ENCODE measurements at places on chromosomes 11 and 22.
A peak's percentile ranks its signal among the peaks of the same experiment; 100 is the strongest.

DNA sequence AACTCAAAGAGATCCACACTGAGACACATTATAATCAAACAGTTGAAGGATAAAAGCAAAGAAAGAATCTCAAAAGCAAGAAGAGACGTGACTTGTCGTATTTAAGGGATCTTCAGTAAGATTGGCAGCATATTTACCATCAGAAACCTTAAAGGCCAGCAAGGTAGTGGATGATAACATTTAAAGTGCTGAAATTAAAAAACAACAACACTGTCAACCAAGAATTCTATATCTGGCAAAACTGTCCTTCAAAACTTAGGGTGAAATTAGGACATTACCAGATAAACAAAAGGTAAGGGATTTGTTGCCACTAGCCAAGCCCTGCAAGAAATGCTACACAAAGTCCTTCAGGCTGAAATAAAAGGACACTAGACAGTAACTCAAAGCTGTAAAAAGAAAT is 11.0 kb upstream of the MUC5B start:
- no peak for DNase-seq

DNA sequence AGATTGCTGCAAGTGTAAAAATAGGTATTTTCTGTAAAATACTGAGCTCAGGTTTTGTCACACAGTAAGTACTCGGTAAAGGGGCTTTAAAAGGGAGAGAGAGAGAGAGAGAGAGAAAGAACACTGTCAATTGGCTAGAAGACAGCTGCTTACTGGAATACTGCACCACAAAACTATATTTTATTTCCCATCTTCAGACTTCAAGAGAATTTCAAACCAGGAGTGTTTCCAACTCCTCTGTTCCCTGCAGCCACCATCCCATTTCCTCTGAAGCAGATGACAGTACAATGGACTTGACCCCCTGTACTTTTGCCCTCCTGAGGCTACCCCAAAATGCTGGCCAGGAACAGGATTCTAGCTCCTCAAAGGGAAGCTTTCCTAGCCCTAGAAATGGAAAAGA is 89.7 kb downstream of the RELT start:
- DNase-seq = no peak

DNA sequence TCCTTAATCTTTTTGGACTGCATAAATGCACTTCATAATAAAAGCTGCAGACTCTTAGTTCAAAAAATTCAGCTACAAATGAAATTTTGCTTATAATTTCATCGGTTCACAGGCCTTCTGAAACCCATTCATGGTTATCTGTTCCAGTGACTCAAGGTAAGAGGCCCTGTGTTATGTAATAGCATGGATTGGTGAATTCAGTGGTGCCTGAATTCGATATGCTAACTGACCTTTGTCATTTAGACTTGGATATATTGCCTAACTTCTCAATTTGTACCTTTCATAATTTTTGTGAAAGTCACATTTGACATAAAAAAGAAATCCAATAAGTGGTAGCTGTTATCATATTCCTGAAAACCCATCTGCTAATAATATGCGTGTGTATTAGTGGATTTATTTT is 349.9 kb upstream of the KIRREL3 start:
- DNase-seq = no peak

DNA sequence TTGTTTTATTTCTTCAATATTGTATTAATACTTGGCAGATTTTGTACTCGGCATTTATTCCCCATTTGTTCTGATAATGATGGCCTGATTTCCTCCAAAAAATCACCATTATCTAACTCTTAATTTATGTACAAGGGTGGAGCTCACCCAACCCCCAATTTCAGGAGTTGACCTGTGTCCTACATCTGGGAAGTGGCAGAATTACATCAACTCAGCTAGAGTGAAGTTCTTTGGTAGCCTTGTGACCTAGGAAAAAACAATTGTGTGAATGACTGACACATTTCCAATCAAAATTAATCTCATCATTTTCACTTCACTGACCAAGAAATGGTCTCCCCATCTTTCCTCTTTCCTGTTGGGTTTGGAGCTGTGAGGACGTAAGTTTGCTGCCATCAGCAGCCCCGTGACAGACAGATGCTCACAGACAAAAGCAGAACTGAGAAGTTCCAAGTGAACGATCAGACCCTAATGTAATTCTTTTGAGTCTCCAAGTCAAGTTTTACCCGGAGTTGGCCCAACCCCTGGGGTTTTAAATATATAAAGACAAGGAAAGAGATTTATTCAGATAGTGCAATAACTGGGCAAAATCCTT is 16.6 kb upstream of the MS4A6E start:
- DNase-seq = no peak

GRCh38 chr11:48163360-48164100 is 53.1 kb upstream of the OR4B1 start:
- DNase-seq = no peak

DNA sequence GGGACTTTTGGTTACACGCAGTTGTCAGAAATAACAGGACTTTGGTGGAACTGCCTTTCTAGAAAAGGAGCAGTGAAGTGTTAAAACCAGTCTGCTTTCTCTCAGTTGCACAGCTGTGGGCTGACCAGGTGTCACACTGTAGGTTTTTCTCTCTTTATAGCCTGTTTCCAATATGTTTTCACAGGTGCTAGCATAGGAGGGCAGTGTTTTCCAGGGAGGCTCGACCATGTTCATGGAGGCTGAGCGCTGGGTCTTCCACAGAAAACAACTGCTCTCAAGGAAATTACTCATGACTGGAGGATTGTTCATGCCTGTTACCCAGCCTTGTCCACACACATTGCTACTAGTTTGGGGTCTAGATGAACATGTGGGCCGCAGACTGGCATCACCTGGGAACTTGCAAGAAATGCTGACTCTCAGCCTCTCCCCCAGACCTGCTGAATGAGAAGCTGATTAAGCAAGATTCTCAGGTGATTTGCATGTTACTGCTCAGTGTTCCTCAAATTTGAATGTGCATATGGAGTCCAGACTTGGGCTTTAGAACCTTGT is 157.7 kb downstream of the MAML2 start:
- DNase-seq = no peak

GRCh38 chr11:117580866-117581265 is 216.2 kb downstream of the DSCAML1 start:
- DNase-seq = no peak

DNA sequence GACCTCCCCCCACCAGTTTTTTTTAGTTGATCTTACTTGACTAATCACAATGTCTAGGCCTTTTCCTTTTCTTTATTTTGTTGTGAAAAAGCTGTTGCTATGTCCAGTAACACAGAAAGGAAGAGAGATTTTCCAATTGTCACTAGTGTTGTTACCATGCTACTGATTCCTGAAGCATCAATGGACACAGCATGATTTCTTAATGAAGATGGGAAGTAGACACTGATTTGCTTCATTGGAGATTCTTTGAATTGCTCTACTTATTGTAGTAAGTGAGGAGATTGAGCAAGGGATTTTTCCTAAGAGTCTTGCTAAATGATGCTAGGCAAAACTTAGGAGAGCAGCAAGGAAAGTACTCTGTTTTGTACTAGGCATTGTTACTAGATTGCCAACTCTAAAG is 4.6 kb downstream of the AASDHPPT start:
- no peak for DNase-seq

DNA sequence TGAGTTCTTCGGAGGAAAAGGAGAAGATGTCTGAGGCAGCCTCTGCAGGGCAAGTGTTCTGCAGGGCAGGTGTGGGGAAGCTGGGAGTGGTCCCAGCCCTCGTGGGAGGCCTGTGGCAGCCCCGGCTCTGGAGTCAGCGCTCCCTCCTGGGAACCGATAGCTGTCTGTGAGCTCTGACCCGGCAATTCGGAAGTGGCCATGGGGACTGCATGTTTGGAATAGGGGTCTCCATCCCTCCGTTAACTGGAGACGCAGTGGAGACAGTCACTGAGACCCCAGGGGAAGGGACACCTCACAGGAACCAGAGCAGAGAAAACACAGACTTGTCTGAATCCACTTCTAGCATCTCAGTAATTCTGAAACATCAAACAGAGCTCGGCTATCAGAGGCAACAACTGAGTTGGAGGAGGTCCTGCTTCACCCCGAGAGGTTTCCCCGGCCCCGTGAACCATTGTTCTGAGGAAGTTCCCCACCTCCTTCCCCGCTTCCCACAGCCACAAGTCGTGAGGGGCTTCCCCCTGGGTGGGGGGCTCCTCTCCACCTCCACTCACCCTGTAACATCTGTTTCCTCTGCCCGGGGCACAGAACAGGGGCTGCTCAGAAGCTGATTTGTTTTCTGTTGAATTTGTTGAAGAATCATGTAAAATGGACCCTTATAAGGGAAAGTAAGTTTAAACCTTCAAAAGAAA is 99.6 kb downstream of the BRD1 start:
- no peak for DNase-seq

DNA sequence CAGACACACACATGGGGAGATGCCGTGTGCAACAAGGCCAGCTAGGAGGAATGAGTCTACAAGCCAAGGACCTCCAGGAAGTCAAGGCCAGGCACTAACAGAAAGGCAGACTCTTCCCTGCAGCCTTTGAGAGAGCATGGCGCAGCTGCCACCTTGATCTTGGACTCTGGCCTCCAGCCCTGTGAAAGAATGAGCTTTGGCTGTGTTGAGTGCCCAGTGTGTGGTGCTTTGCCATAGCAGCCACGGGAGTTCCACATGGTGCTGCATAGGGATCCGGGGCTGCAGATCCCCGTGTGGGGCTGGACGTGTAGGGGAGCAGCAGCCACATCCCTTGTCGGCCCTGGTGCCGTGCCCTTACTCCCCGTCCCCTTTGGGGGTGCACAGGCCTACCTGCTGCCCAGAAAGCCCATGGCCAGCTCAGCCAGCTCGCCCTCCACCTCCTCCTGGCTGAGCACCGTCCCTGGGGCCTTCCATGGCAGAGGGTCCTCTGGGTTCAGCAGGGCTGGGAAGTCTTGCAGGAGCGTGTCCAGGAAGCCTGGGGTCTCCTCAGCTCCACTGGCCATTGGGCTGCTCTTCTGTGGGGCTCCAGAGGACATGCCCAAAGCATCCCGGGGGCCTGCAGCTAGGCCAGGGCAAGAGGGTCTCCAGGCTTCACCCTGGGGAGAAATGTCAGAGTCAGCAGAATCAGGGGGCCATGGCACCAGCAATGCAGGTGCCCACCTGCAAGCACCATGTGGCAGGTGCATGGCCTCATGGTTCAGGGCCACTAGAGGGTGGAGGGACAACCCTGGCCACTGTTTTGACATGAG is 7.0 kb downstream of the PPM1F start:
- no peak for DNase-seq

GRCh38 chr11:48101958-48102357 is 114.7 kb upstream of the OR4B1 start:
- DNase-seq = no peak

DNA sequence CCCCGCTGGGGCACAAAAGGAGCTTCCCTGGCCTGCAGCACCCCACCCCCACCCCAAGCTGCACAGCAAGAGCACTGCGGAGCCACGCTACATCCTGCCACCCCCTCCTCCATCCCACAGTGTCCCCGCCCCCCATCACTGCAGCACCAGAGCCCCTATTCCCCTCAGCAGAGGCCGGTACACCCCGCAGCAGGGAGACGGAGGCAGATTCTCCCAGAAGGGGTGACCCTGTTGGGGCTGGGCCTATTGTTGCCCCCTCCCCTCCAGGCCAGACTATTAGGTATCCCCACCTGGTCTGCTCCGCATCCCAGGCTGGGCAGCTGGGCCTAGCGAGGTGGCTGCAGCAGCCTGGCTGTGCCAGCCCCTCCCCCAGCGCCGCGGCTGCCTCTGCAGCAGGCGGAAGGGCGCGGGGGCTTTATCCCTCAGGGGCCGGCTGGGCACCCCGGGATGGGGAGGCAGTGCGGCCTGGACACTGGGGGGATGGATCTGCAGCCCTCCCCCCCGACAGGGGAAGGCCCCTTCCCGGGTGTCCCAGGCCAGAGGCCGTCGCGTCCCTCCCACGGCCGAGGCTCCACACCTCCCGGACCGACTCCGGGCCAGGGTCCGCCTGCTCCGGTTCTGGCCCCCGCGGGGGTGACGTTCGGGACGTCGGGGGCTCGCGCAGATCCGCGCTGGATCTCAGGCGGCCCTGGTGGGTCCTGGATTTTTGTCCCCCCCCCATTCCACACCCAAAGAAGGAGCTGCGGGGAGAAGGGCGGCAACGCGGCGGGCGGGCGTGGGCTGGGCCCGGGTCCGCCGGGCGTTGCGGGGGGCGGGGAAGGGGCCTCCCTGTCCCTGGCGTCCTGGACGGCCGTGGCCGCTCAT is 943 bp downstream of the DUSP8 start:
- DNase-seq = no peak

DNA sequence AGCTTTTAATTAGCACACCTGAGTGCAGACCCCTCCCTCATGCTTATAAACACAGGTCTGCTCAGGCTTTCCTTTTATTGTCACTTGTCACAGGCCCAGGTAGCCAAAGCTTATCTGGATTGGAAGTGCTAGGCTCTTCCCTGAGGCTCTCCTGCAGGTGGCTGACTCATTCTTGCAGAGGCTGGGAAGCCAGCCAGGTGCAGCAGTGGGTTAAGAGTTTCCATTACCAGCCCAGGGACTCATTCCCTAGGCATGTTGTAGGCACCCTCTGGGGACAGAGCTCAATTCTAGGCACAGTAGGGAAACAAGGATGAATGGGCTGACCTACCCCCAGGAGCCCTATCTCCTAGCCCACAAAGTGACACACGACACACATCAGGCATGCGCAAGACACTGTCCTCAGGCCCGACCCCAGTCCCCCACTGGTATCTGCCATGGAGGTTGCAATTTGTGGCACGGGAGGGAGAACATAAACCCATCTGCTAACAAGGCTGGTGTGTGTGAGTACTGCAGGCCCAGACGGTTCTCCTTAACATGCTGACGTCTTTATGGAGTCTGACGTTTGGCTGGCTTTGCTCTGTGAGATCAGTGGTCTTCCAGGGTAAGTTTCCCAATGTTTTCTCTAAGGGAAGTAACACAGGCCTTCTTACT is 94.2 kb downstream of the ABTB2 start:
- DNase-seq = peak; percentile 85

DNA sequence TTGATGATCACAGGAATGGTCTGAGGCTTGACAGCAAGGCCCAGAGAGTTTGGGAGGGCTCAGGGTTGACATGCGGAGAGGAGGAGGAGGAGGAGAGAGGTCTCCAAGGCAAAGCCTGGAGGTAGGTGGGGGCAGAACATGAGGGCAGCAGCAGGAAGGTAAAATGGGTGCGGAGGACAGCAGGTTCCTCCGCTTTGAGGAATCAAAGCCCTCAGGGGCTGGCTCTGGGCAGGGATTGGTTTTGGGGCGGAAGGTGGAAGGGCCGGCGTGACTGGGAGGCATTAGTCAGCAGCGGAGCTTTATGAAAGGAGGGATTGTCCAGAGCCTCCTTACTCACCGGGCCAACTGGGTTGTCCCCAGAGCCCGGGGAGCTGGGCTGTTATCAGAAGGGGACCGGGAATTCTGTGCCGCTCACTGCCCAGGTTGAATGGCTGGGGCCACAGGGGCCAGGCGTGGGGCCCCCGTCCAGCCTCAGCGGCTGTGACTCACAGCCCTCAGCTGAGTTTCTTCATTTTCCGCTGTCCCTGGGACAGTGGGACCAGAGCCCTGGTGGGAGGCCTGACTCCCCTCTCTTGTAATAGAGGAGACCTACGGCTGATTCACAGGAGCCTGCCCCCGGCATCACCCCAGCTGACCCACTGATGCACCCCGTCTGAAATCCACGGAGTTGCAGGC is 36.2 kb downstream of the LIF start:
- peak; percentile 85 for DNase-seq

DNA sequence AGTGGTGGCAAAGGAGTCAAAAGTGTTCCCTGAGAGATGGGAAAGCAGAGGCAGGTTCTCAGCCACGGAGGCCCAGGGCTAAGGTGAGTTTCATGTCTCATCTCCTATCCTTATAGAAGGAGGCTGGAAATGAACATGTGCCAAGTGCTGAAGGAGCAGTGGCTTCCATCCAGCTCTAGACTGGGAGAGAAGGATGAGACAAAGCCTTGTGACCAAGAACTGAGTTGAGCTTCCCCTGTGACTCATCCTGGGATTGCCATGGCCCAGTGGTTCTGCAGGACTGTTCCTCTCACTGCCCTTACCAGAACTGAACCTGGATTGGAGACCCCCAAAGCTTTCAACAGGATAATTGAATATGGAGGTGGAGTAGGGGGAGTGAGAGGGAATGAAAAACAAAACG is 16.7 kb upstream of the OR9Q1 start:
- DNase-seq = peak; percentile 44
